ENCODE measurements at places on chromosomes 2 and 18.

GRCh38 chr2:10329880-10330699, 27.4 kb downstream of the HPCAL1 start:
- peaks cover 75% of the 10 kb centered on the region for H3K4me1 ChIP-seq
- peak; percentile 78 for DNase-seq
- no peaks in the 10 kb centered on the region for H3K36me3 ChIP-seq
- peak overlapping the region; percentile 82 for H3K27ac ChIP-seq
- H3K4me3 ChIP-seq = peak overlapping the region; percentile 80

DNA sequence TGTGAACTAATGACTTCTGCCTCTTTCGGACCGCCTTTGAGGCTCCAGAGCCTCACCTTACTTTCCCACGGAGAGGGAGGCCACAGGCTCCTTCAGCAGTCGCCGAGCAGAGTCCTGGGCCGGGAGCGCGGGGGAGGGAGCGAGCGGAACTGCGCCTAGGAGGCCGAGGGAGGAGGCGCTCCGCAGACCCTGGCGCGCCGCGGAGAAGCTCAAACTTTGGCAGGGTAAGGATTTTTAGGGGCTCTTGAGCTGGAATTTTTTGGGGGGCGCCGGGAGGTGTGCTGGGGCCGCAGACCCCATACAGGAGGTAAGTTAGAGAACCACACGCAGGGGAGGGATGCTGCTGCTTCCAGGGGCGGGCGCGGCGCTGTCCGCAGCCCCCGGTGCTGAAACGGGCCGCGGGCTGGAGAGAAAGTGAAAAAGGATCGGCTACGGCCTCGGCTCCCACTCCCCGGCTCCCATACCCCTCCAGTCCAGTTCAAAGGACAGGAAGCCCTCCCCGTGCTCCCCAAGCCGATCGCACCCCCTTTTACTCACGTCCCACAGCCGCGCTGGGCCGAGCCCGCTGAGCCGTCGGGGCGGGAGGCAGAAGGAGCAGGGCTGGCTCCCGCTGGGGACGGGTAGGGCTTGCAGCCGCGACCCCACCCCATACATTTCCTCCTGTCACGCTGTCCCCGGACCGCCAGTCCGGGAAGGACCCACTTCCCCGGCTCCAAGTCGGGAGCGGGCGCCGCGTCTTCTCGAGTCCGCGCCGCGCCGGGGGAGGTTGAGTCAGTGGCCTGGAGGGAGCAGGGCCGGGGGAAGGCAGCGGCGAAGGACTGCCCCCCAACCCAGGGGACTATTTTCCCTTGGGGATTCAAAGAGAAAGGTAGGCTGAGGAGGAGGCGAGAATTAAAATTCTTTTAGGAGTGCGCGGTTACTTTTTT, at the start of gene CNGA3:
TSS of gene CNGA3 (plus strand) at position 146 of the 926 bp plus-strand sequence. CDS start 23,520 bp downstream, outside the sequence.
- peaks cover 7% of the 10 kb centered on the region for H3K27me3 ChIP-seq
- H3K36me3 ChIP-seq = no peaks in the 10 kb centered on the region
- no peak within 1 kb of the TSS for H3K4me3 ChIP-seq
- no peak within 1 kb of the TSS for H3K27ac ChIP-seq
- peak; percentile 23 for DNase-seq

- no peaks in the 10 kb centered on the region for H3K4me1 ChIP-seq
- DNase-seq = no peak
- no peak overlapping the region for H3K27ac ChIP-seq
- no peaks in the 10 kb centered on the region for H3K36me3 ChIP-seq
These were observed 71.1 kb downstream of the CIB4 start for GRCh38 chr2:26570083-26570430.

DNA sequence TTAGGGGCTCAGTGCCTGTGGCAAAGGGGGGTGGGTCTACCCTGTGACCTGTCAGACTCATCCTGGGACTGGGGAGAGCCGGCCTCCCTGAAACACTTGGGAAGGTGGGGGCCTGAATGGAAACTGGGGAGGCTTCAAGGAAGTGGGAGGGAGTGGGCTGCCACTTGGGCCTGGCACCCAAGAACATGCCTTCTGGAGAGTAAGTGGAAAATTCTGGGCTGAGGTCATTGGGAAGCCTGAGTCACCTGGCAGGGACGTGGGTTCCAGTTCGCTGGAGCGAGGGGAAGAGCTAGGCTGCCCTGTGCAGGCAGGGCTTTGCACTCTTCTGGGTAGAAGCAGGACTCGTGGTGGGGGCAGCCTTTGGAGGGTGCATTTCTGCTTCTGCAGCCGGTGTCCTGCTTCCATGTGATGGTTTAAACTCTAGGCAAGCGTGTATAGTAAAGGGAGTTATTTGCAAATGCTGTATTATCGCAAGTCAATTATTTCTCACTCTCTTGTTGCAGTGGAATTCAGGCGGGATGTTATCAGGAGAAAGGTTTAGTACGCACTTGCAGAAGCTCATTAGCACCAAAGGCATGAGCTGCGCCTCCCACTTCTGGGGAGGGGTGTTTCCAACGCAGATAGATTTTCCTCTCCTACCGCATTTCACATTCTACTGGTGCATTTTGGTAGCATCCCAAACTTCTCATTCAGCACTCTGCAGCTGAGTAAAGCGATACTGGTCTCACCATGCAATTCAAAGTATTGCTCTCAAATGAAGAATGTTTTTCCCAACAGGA, 3.8 kb downstream of the LRRFIP1 start:
- no peak overlapping the region for H3K4me3 ChIP-seq
- H3K4me1 ChIP-seq = peaks cover 7% of the 10 kb centered on the region
- H3K27ac ChIP-seq = no peak overlapping the region
- H3K27me3 ChIP-seq = no peaks in the 10 kb centered on the region
- H3K36me3 ChIP-seq = no peaks in the 10 kb centered on the region

DNA sequence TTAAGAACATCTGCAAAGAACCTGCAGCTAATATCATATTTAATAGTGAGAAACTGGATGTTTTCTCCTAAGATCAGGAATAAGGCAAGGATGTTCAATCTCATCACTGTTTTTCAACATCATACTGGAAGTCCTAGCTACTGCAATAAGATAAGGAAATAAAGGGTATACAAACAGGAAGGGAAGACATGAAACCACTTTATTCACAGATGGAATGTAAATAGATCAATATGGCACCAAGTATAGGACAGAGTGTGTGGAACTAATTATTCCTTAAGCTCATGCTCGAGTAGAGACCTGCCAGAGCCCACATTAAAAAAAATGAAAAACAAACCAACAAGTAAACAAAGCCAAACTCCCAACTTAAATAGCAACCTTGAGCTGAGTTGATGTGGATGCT, 41.3 kb upstream of the TMEM247 start:
- H3K4me1 ChIP-seq = peaks cover 29% of the 10 kb centered on the region
- no peak for DNase-seq
- no peak overlapping the region for H3K27ac ChIP-seq
- H3K36me3 ChIP-seq = no peaks in the 10 kb centered on the region
- no peak overlapping the region for H3K4me3 ChIP-seq

DNA sequence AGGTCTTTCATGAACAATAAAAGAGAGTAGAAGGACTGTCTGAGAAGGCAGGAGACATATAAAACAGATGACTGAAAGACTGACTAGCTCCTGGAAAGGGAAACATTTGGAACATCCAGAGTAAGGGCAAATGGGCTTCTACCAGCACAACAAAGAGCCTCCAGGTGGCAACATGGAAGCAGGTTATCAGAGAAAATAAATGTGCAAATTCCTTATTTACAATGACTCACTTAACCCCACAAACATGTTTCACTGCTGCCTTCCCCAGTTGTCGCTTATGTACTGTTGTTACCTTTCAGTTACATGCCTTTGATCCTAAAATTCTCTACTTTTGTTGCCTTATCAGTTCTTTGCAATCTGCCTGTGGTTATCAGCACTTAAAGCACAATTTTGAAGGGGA, 117.0 kb downstream of the HIBCH start:
- no peak overlapping the region for H3K27ac ChIP-seq
- no peaks in the 10 kb centered on the region for H3K27me3 ChIP-seq
- H3K36me3 ChIP-seq = no peaks in the 10 kb centered on the region
- no peak overlapping the region for H3K4me3 ChIP-seq

DNA sequence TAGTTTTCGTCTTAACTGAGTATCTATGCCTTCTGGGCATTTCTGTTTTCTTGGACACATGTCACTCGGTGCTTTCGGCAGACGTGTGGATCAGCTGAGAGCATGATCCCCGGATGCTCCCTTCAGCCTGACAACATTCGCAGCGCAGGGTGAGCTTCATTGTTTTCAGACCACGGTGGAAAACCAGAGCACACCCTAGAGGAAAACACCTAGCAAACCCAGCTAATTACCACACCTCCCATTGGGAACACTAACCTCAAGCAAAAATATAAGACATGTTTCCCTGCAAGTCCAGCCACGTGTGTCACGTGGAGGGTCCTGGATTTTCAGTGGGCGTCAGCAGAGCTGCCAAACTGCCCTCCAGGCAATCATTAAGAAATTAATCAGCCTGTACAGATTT, 31.0 kb downstream of the ANKRD29 start:
- no peaks in the 10 kb centered on the region for H3K27me3 ChIP-seq
- no peaks in the 10 kb centered on the region for H3K4me1 ChIP-seq
- H3K27ac ChIP-seq = no peak overlapping the region
- no peak overlapping the region for H3K4me3 ChIP-seq

GRCh38 chr2:84972932-84973331, 2.0 kb downstream of the KCMF1 start:
- H3K4me3 ChIP-seq = peak overlapping the region; percentile 85
- peak overlapping the region; percentile 95 for H3K27ac ChIP-seq
- H3K4me1 ChIP-seq = peaks cover 42% of the 10 kb centered on the region
- H3K36me3 ChIP-seq = no peaks in the 10 kb centered on the region
- H3K27me3 ChIP-seq = no peaks in the 10 kb centered on the region

DNA sequence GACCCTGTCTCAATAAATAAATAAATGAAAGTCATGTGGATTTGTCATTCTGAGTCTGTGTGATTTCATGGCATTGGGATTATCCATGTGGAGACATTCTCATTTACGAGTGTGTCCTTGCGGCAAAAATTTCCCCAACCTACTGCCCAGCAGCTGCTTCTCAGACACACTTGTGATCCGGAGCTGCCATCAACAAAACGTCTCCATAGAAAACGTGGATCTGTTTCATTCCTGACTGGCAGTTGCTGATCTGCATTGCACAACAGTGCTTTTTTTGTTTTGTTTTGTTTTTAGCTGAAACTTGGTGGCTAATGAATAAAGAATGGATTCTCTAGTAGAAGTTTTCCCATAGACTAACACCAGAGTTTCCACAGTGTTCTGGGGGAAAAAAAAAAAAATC, 74.7 kb downstream of the TGIF1 start:
- H3K36me3 ChIP-seq = no peaks in the 10 kb centered on the region
- no peak overlapping the region for H3K4me3 ChIP-seq
- no peak overlapping the region for H3K27ac ChIP-seq

- no peaks in the 10 kb centered on the region for H3K36me3 ChIP-seq
- no peaks in the 10 kb centered on the region for H3K27me3 ChIP-seq
- DNase-seq = no peak
- H3K4me3 ChIP-seq = no peak overlapping the region
These were observed 80.9 kb upstream of the IGFBP5 start for GRCh38 chr2:216776066-216776850.

GRCh38 chr18:28127228-28127627, 49.7 kb downstream of the CDH2 start:
- H3K27me3 ChIP-seq = no peaks in the 10 kb centered on the region
- no peaks in the 10 kb centered on the region for H3K4me1 ChIP-seq
- no peak overlapping the region for H3K27ac ChIP-seq
- DNase-seq = no peak

DNA sequence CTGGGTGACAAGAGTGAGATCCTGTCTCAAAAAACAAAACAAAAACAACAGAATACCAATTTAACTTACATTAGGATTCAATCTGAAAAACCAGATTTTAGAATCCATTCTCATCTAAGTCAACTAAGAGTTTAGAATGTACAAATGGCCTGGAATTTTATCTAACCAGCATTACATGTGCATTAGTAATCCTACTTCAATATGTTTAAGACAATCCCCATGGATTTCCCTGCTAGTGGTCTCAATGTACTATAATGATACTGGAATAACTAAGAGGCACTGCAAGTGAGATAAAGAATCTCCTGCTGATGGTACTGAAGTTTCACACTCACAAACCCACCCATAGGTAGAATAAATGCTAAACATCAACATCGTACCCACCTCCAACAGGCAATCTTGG, 53.9 kb upstream of the DNER start:
- DNase-seq = no peak
- no peaks in the 10 kb centered on the region for H3K4me1 ChIP-seq
- no peak overlapping the region for H3K4me3 ChIP-seq
- H3K36me3 ChIP-seq = peaks cover 18% of the 10 kb centered on the region

GRCh38 chr2:5315512-5315911, 376.7 kb upstream of the SOX11 start:
- no peak overlapping the region for H3K4me3 ChIP-seq
- H3K4me1 ChIP-seq = no peaks in the 10 kb centered on the region
- no peak for DNase-seq
- H3K27me3 ChIP-seq = no peaks in the 10 kb centered on the region

- H3K27ac ChIP-seq = no peak overlapping the region
- H3K4me1 ChIP-seq = no peaks in the 10 kb centered on the region
- no peaks in the 10 kb centered on the region for H3K27me3 ChIP-seq
- H3K4me3 ChIP-seq = no peak overlapping the region
- H3K36me3 ChIP-seq = no peaks in the 10 kb centered on the region
These were observed 141.7 kb upstream of the COPS8 start for GRCh38 chr2:236943841-236944513.

- peak overlapping the region; percentile 38 for H3K4me3 ChIP-seq
- DNase-seq = no peak
- H3K27ac ChIP-seq = no peak overlapping the region
- H3K4me1 ChIP-seq = no peaks in the 10 kb centered on the region
- no peaks in the 10 kb centered on the region for H3K27me3 ChIP-seq
- H3K36me3 ChIP-seq = no peaks in the 10 kb centered on the region
These were observed 30.5 kb upstream of the ATP8B1 start for GRCh38 chr18:57833441-57834101.
